ENCODE measurements at places on chromosomes 1 and 21. TPM values are rescaled to one million over a fixed set of nuclear protein-coding genes. Genes with fewer than 3 reads are reported as not detected.

- peaks cover 2% of the 10 kb centered on the region for H3K36me3 ChIP-seq
- H3K4me3 ChIP-seq: no peak overlapping the region
- H3K4me1 ChIP-seq: peaks cover 20% of the 10 kb centered on the region
These were observed 49.6 kb downstream of the SLC66A1 start for GRCh38 chr1:19361611-19362147.

GRCh38 chr1:84936116-84936810 lies 43.3 kb upstream of the LPAR3 start:
- H3K27ac ChIP-seq: no peak overlapping the region
- H3K4me1 ChIP-seq: peaks cover 4% of the 10 kb centered on the region
- no peak for DNase-seq

DNA sequence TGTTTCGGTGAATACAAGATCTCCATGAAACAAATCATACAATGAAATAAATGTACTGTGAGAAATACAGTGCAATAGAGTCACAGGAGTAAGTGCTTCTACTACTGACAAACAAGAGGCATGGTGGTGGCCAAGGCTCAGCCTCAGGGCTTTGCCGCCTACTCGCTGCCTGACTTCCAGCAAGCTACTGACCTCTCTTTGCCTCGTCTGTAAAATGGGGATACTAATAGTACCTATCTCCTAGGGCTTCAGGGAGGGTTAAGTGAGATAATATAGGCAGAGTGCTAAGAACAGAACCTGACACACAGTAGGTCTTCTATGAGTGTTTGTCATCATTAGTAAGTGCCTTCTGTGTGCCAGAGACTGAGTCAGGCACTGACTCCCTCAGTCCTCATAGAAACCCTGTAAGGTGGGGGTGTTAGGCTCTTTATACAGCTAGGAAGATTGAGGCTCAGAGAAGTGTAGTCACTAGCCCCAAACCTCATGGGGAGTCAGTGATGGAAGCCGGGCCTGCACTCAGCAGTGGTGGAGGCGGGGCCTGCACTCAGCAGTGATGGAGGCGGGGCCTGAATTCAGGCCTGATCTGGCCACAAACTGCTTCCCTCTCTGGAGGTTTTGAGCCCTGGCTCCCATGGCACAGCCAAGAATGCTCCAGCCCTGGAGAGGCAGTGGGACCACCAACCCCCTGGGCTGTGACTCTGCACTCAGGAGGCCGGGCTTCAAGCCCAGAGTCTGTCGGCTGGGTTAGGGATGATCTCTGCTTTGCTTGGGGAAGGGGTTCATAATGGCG lies 6.8 kb downstream of the BSND start:
- peaks cover 2% of the 10 kb centered on the region for H3K27me3 ChIP-seq
- H3K4me1 ChIP-seq: no peaks in the 10 kb centered on the region
- no peak overlapping the region for H3K27ac ChIP-seq
- no peak for DNase-seq
- no peaks in the 10 kb centered on the region for H3K36me3 ChIP-seq

- no peak for DNase-seq
- peak overlapping the region; percentile 89 for H3K4me3 ChIP-seq
- H3K27ac ChIP-seq: peak overlapping the region; percentile 90
- peaks cover 5% of the 10 kb centered on the region for H3K36me3 ChIP-seq
- H3K27me3 ChIP-seq: no peaks in the 10 kb centered on the region
- H3K4me1 ChIP-seq: peaks cover 19% of the 10 kb centered on the region
These were observed 1.7 kb upstream of the MIB2 start for GRCh38 chr1:1613509-1614082.

DNA sequence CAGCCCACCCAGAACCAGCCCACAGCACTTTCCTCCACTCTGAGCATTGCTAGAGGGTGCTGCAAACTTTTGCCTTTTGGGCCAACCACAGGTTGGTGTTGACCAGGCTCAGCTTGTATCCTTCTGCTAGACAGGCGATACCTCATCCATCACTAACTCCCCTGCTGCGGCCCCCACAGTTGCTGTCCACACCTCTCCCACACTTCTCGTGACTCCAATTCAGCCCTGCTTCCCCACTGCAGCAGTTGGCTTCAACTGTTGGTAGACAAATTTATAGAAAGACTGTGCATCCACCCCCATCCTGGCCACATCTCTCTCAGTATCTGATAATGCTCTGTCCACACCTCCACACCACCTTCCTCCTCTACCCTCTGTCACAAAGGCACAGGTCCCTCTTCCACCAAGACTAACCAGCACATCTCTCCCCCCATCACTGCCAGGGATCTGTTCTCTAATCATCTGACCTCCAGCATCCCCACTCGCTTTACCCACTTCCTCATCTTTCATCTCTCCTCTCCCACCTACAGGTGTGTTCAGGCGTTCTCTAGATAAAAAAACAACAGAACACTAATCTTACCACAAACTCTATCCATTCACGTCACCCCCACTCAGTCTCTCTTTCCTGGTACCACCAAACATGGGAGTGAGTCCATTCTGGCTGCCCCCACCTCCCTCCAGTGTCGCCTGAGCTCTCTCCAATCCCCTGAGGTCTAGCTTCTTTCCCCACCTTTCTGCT lies 15.8 kb upstream of the SLC25A44 start:
- H3K4me1 ChIP-seq: peaks cover 17% of the 10 kb centered on the region
- peak overlapping the region; percentile 81 for H3K27ac ChIP-seq
- DNase-seq: no peak
- H3K4me3 ChIP-seq: peak overlapping the region; percentile 51
- peaks cover 8% of the 10 kb centered on the region for H3K36me3 ChIP-seq

- H3K27ac ChIP-seq: no peak overlapping the region
- peaks cover 6% of the 10 kb centered on the region for H3K4me1 ChIP-seq
- DNase-seq: no peak
- peaks cover 15% of the 10 kb centered on the region for H3K27me3 ChIP-seq
- no peak overlapping the region for H3K4me3 ChIP-seq
These were observed 75.8 kb upstream of the CD1D start for GRCh38 chr1:158104891-158105290.

DNA sequence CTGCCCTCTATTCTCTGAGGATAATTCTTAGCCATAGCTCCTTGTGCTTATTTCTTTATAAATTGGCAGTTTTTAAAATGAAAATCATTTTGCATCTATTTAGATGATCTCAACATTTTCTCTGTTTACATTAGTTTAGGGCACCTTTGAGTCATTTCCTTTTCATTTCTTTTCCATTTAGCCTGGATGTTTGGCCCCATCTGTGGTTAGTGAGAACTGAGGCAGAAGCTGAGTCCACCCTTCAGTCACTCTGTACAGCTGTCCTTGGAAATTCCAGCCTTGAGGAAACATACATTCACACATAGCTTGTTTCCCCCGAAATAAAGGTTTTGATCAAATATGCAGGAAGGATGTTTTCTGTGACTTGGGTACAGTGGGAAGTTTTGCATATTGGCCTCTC lies 123.7 kb downstream of the NTNG1 start:
- no peaks in the 10 kb centered on the region for H3K27me3 ChIP-seq
- H3K4me1 ChIP-seq: peaks cover 1% of the 10 kb centered on the region
- H3K36me3 ChIP-seq: no peaks in the 10 kb centered on the region
- no peak for DNase-seq
- no peak overlapping the region for H3K27ac ChIP-seq

GRCh38 chr1:160260406-160261382 lies 1.7 kb downstream of the DCAF8 start:
- H3K4me1 ChIP-seq: peaks cover 20% of the 10 kb centered on the region
- peak overlapping the region; percentile 93 for H3K27ac ChIP-seq
- H3K27me3 ChIP-seq: no peaks in the 10 kb centered on the region
- H3K36me3 ChIP-seq: peaks cover 11% of the 10 kb centered on the region
- H3K4me3 ChIP-seq: peak overlapping the region; percentile 93
- DNase-seq: no peak

DNA sequence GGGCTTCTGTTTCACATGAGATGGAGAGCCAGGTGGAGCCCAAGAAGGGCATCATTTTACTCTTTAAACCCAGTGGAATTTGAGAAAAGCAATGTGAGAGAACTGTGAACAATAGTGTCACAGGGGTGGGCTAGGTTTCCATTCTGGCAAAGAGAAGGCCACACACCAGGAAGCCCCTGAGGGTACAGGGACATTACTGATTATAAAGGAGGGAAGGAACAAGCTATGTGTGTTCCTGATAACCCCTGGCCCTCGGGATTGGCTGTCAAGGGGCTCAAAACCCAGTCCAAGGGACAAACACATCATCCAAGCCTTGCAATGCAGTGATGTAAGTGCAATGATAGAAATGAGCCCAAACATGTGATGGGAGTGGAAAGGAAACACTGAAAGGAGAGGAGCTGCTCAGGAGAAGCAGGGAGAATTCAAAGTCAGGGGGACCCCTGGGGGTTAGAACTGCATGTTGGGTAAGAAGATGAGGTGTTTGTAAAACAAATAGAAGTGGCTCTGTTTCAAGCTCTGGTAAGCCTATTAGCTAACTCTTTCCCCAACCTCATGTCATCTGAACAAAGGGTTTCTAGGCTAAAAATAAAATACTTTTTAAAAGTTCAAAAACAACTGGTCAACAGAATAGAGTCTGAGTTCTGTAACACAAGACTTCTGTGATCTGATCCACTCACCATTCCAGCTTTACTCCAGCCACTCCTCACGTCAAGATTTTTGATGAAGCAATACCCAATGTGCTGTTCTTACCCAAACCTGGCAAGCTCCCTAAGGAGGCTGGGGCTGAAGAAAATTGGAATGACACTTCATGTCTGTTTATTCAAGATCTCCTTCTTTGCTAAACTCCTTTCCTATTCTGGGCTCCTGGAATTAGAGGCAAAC lies 51.1 kb upstream of the IL12RB2 start:
- H3K27me3 ChIP-seq: no peaks in the 10 kb centered on the region
- H3K36me3 ChIP-seq: peaks cover 11% of the 10 kb centered on the region
- no peak overlapping the region for H3K27ac ChIP-seq
- H3K4me1 ChIP-seq: no peaks in the 10 kb centered on the region
- DNase-seq: no peak

DNA sequence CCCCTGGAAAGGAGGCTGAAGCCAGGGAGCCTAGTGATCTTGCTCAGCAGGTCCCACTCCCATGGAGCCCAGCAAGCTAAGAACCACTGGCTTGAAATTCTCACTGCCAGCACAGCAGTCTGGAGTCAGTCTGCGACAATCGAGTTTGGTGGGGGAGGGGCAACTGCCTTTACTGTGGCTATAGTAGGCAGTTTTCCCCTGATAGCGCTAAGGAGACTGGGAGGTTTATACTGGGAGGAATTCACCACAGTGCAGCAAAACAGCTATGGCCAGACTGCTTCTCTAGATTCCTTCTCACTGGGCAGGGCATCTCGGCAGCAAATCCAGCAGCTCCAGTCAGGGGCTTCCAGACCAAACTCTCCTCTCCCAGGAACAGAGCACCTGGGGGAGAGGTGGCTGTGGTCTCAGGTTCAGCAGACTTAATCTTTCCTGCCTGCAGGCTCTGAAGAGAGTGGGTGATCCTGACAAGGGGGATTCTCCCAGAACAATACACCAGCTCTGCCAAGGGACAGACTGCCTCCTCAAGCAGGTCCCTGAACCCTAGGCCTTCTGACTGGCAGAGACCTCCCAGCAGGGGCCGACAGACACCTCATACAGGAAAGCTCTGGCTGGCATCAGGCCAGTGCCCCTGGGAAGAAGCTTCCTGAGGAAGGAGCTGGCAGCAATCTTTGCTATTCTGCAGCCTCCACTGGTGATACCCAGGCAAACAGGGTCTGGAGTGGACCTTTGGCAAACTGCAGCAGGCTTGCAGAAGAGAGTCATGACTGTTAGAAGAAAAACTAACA lies 548.5 kb upstream of the NEGR1 start:
- no peaks in the 10 kb centered on the region for H3K36me3 ChIP-seq
- no peak overlapping the region for H3K4me3 ChIP-seq
- DNase-seq: no peak
- H3K4me1 ChIP-seq: no peaks in the 10 kb centered on the region

- DNase-seq: no peak
- no peak overlapping the region for H3K27ac ChIP-seq
- H3K4me3 ChIP-seq: no peak overlapping the region
- H3K36me3 ChIP-seq: peaks cover 6% of the 10 kb centered on the region
- H3K27me3 ChIP-seq: no peaks in the 10 kb centered on the region
These were observed 3.2 kb downstream of the UBQLN4 start for GRCh38 chr1:156050376-156050775.

- DNase-seq: no peak
- H3K27ac ChIP-seq: no peak overlapping the region
- peaks cover 3% of the 10 kb centered on the region for H3K27me3 ChIP-seq
- H3K4me1 ChIP-seq: no peaks in the 10 kb centered on the region
These were observed 18.6 kb upstream of the TTC34 start for GRCh38 chr1:2819831-2820730.

- DNase-seq: no peak
- peak overlapping the region; percentile 69 for H3K27ac ChIP-seq
- H3K4me3 ChIP-seq: peak overlapping the region; percentile 19
- H3K36me3 ChIP-seq: peaks cover 80% of the 10 kb centered on the region
These were observed 154.0 kb downstream of the VPS13D start for GRCh38 chr1:12383786-12384185.

GRCh38 chr1:156499194-156499841 lies 1.3 kb downstream of the MEF2D start:
- peaks cover 58% of the 10 kb centered on the region for H3K4me1 ChIP-seq
- H3K36me3 ChIP-seq: peaks cover 12% of the 10 kb centered on the region
- H3K27me3 ChIP-seq: no peaks in the 10 kb centered on the region
- peak; percentile 36 for DNase-seq
- peak overlapping the region; percentile 74 for H3K27ac ChIP-seq
- peak overlapping the region; percentile 89 for H3K4me3 ChIP-seq

DNA sequence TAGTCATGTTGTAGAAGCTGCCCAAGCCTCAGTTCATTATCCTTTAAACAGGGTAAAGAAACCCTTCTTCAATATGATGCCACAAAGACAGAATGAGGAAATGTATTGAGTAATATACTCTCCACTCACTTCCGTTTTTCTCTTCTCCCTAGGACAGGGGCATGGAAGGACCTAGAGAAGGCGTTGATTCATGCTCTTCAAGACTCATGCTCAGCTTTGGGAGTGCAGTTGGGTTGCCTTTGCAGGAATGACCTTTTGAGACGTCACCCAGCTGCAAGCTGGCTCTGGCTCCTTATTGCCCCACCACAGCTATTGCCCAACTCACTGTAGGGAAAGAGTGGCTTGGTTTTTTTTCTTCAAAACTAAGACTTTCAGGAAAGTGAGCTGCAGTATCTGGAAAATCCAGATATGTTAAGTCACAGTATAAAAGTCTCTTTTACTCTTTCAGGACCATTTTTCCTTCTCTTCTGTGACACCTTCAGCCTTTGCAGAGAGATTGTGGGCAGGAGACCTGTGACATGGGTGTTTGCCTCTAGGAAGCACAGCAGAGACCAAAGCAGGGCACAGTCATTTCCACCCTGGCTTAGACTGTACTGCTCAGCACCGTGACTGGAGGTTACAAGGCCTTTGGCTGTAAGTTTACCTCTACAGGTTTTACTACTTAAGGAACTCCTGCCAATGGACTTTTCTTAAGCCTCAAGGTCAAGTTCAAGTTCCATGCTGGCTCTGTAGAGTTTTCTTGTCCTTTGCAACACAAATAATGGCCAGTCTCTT lies 39.5 kb downstream of the XCL2 start:
- no peaks in the 10 kb centered on the region for H3K27me3 ChIP-seq
- H3K36me3 ChIP-seq: peaks cover 58% of the 10 kb centered on the region
- H3K27ac ChIP-seq: peak overlapping the region; percentile 80
- no peak for DNase-seq

FAM131C gene
- 3.3 TPM for total RNA-seq

UBXN10 gene
- 0.28 TPM for total RNA-seq

SLC37A1 gene
- 24.7 TPM for total RNA-seq

ANXA9 gene
- total RNA-seq: not detected
